ENCODE measurements at places on chromosomes 5 and 9.

GRCh38 chr9:132769906-132770769 lies 99.9 kb downstream of the GTF3C4 start:
- peak; percentile 51 for DNase-seq

DNA sequence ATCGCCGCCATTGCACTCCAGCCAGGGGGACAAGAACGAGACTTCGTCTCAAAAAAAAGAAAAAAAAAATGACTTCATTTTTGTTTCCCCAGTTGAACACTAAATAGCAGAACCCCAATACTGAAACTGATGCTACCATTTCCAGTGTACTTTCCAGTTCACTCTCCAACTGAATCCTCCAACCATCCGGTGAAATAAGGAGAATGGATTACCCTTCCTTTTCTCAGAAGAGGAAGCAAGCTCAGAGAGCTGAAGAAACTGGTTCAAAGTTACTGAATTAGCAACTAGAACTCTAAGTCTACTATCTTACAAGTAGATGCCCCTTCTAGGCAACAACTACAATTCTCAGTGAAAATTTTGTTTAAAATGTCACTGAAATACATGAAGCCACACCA lies 3.9 kb downstream of the FAM13B start:
- no peak for DNase-seq

DNA sequence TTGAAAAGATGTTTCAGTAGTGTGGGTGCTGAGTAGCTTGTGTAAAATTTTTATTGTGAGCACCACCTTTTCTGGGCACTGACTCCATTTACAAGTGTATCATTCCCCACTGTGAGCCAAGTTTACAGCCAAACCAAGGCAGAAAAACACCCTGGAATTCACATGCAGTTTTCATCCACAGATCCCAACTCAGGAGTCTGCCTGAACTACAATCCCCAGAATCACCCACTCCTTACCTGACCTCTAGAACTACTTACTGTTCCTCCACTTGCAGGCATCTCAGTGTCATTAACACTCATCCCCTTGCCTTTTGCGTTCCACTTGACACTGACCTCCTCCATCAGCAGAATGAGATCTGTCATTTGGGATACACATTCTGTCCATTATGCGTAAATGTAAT lies 2042.6 kb upstream of the CDH6 start:
- no peak for DNase-seq

GRCh38 chr5:5014586-5015235 lies 125.4 kb upstream of the ADAMTS16 start:
- DNase-seq, result no peak

DNA sequence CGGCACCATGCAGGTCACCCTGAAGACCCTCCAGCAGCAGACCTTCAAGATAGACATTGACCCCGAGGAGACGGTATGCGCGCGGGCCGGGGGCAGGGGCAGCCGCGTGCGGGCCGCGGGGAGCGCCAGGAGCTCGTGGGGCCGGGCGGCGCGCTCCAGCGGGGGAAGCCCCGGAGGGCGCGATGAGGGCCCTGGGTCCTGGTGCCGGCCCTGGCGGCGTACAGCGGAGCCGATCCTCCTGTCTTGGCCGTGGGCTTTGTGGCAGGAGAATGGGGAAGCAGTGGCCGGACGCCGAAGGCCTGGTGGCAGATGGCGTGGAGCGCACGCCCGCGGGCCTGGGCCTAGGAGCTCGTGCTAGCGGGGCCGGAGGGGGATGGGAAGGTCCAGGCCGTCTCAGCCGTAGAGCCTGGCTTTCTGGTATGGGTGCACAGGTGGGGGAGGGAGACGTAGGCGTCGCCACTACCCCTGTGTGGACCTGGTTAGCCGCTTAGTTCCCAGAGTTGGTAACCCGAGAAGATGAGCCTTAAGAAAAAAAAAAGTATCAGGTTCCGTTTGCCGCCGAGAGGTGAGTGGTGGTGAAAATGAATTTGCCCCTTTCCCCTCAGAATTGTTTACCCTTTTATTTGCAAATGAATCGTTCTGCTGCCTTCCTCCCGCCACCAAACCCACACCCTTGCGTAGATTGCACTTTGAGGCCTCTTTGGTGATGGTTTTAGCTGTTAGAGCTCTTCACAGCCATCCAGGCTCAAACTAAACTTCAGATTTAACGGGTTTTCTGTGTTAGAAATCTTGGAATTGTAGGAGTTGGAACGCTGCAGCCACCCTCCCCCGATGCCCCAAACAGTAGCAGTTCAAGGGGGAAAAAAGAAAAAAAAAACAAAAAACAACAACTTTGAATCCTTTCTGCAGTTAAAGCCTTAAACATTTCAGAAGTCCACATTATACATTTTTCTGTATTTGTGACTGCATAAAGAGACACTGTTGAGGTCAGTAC lies 841 bp downstream of the RAD23B start:
- DNase-seq, result peak; percentile 30

GRCh38 chr5:154190595-154191304 lies at the start of gene GALNT10:
Gene GALNT10, plus strand, starts transcription at chr5:154190733. Its CDS starts 134 bp downstream, at chr5:154190867.
- peak; percentile 45 for DNase-seq

- DNase-seq, result no peak
Measured at GRCh38 chr5:14309878-14310531, 166.9 kb downstream of the TRIO start.

GRCh38 chr9:3528451-3528850 lies 2.6 kb upstream of the RFX3 start:
- peak; percentile 22 for DNase-seq

DNA sequence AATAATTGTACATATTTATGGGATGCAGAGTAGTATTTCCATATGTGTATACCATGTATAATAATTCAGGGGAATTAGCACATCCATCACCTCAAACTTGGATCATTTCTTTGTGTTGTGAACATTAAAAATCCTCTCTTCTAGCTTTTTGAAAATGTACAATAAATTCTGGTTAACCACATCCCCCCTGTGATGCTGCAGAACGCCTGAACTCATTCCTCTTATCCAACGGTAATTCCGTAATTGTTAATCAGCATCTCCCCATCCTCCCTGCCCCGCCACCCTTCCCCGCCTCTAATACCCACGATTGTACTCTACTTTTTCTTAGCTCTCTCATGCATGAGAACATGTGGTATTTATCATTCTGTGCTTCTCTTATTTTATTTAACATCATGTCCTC lies 127.7 kb upstream of the ANKRD55 start:
- DNase-seq, result no peak

GRCh38 chr9:1087120-1087881 lies 37.1 kb downstream of the DMRT2 start:
- no peak for DNase-seq

DNA sequence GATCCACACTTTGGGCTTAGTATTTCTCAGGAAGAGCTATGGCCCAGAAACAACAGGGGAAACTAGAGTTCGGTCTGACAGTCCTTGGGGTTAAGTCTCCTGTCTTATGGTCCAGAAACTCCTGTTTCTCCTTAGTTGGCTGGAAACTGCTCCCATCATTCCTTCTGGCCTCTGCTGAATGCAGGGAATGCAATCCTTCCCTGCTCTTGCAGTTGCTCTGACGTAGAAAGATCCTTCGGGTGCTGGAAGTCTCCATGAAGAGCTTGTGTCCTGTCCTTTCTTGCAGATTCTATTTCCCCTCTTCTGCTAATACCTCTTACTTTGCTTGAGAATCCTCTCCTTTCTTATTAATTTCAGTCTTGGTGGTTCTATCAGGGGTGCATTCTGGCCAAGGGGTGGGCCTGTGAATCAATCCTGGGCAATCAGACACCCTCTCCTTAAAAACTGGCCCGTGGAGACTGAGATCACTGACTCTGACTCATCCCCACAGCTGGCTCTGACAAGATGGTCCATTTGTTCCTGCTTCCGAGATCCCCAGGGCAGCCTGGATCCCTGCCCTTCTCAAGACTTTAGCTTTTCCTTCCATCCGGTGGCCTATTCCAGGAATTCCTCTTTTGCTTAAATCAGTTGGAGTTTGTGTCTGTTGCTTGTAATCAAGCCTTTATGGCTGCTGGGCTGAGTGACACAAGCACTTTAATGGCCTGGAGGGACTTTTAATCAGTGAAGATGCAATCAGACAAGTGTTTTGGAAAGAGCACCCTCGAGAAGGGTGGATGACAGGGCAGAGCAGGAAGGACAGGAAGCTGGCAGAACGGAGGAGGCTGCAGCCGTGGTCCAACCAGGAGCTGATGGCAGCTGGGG lies 23.7 kb downstream of the PTGS1 start:
- DNase-seq, result no peak

DNA sequence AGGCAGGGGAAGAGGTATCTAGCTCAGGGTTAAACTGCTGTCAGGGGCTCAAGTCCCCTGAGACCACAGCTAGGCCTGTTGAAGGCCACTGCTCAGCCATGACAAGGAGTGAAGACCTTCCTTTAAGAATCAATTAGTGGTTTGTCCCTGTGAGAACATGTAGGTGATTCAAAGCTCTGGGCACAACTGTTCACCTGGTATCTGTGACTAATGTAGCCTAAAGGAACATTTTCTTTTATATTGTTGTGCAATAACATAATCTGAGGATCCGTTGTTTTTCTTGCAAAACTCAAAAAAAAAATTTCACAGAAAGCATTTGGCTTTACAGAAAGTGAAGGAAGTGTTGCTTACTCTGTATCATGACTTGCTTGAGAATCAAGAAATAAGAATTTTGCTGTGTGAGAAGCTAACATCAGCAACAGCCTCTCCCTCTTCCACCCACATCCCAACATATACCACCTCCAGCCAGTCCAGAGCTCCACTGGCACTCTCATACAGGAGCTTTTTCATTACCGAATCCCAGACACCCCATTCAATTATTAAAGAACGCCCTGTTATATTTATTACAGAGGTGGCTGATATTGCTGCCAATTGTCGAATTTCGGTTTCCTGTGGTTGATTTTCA lies 807.0 kb downstream of the TLE4 start:
- no peak for DNase-seq

GRCh38 chr9:107750741-107751566 lies 261.4 kb upstream of the KLF4 start:
- DNase-seq, result no peak

- DNase-seq, result no peak
Measured at GRCh38 chr5:174843263-174844250, 119.2 kb downstream of the MSX2 start.

GRCh38 chr5:160959804-160960203 lies 107.8 kb upstream of the ATP10B start:
- DNase-seq, result no peak

DNA sequence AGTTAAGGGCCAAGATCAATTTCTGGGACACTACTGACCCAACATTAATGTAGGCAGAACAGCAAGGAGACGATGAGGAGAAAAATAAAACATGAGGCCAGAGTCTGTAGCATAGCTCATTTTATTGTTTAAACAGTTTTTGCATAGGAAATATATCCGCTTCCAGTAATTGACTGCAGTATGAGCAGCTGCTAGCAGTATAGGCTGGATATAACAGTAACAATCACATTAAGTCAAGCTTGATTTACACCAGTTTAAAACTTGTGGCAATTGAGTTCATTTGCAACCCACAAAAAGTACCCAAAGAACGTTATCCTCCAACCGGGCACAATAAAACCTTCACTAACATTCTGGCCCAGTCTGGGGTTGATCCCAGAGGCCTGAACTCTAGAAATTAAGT lies 232.2 kb downstream of the NFIB start:
- DNase-seq, result no peak

DNA sequence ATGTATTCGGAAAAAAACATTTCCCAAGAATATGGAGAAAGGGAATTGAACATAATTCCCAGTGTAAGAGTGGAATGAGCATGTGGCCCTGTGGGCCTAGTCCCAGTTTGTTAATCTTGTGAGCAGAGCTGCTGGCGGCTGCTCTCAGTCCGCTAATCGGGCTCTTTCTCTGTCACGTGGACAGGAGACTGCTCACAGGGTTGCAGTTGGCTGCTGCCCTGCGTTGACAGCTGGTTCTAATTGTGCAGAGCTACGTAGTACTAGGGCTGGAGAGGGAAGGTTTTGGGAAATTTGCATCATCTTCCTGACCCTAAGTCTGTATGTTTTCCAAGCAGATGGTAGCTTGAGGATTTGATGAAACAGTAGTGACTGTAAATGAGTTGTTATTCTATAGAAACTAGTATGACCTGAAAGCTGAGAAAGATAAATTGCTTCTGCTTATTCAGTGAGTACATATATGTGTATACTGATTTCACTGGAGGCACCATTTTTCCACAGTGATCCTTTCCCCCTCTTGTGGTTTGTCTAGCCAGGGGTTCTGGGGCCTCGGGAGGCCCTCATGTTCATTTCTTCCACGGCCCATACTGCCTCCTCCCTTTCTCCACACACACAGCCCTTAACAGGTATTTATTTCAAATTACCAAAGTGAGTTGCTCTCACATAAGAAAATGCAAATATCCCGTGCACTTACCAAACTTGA lies 100.6 kb downstream of the ANGPTL2 start:
- DNase-seq, result no peak

GRCh38 chr9:8133606-8134005 lies 334.0 kb upstream of the DMAC1 start:
- no peak for DNase-seq

GRCh38 chr5:149257131-149257530 lies 14.5 kb upstream of the AFAP1L1 start:
- no peak for DNase-seq

DNA sequence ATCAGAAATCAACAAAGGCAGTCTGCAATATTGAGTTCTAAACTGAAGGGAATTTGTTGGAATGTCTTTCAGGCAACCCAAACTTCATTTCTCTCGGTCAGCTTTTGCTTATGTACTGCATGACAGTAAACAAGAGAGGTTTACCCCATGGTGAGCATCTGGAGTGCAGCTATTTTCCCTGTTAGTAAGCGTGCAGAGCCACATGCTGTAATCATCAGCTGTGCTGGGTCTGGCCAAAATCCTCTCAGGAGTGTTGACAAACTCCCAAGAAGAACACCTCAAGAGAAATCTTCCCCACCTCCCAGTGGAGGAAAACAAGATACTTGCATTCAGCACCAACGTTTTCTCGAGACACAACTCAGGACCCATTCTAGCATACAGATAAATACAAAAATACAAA lies 83.6 kb upstream of the ADAMTSL1 start:
- no peak for DNase-seq

DNA sequence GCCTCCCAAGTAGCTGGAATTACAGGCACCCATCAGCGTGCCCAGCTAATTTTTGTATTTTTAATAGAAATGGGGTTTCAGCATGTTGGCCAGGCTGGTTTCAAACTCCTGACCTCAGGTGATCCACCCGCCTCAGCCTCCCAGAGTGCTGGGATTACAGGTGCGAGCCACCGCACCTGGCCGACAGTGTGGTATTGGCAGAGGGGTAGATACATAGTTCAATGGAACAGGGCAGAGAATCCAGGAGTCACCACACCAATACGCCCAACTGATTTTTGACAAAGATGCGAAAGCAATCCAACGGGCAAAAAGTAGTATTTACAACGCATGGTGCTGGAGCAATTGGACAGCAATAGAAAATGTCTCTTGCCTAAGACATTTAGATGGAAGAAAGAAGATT lies 164.0 kb upstream of the PPP1R26 start:
- DNase-seq, result no peak

GRCh38 chr5:16585041-16585667 lies 31.6 kb downstream of the RETREG1 start:
- no peak for DNase-seq

- DNase-seq, result no peak
Measured at GRCh38 chr9:108078811-108079210, 589.2 kb upstream of the KLF4 start.

DNA sequence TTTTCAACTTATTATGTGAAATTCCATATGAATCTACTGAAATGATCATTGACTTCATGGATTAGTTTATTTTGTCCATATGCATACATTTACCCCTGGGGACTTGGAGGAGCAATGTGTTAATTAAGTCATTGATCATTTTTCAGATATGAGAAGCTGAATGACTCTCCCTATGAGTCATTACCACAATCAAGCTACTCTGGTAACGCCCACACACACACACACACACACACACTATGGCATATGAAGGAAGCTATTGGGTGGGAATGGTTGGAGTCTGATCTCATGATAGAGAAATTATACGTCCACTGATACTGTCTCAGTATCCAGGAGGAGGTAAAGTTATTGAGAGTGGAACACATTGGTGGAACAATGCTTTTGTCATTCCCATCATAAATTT lies 528.9 kb downstream of the AGTPBP1 start:
- DNase-seq, result no peak
